ENCODE measurements at places on chromosomes 11 and 22. TPM values are rescaled to one million over a fixed set of nuclear protein-coding genes. Genes with fewer than 3 reads are reported as not detected.

DNA sequence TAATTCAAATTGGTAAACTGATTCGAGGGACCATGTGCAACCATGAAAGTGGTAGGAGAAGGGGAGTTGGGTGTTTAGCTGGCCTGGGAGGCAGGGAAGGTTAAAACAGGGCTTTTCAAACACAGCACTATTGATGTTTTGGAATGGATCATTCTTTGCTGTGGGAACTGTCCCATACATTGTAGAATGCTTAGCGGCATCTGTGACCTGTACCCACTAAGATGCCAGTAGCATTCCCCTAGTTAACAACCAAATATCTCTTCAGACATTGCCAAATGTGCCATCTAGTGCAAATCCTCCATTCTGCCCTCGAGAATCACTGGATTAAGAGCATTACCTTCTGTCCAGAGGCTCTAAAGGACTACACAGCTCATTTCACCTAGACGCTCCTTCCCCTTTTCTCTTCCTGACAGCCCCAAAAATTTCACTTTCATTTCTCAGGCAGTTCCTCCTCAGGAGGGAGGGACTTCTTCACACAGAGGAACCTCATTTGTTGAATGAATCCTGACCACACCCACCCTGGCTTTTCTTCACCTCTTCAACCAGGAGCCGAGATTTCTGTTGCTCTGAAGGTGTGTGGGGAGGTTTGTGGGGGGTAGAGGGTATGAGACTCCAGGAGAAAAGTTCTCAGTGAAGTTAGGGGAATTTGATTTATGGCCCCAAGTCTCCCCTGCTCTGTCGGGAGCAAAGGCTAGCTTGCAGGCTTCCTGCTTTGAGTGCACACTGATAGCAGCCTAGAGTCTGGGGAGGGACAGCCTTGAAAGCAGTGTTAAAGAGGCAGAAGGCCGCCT lies at the start of gene TRIM34:
Gene TRIM34, plus strand, starts transcription at position 513 of the 791 bp plus-strand sequence. CDS start 7,331 bp downstream, outside the sequence.
- peak; percentile 51 for DNase-seq

GRCh38 chr22:17648569-17648968 lies 10.0 kb downstream of the BCL2L13 start:
- DNase-seq: no peak

DNA sequence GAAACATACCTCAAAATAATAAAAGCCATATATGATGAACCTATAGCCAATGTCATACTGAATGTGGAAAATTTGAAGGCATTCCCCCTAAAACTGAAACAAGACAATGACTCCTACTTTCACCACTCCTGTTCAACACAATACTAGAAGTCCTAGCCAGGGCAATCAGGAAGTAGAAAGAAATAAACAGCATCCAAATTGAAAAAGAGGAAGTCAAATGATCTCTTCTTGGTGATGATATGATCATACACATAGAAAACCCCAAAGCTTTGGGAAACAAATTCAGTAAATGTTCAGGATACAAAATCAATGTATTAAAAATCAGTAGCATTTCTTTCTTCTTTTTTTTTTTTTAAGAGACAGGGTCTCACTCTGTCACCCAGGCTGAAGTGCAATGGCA lies 109.9 kb downstream of the DLG2 start:
- no peak for DNase-seq

GRCh38 chr11:93732237-93732892 lies 8.9 kb downstream of the TAF1D start:
- DNase-seq: no peak

DNA sequence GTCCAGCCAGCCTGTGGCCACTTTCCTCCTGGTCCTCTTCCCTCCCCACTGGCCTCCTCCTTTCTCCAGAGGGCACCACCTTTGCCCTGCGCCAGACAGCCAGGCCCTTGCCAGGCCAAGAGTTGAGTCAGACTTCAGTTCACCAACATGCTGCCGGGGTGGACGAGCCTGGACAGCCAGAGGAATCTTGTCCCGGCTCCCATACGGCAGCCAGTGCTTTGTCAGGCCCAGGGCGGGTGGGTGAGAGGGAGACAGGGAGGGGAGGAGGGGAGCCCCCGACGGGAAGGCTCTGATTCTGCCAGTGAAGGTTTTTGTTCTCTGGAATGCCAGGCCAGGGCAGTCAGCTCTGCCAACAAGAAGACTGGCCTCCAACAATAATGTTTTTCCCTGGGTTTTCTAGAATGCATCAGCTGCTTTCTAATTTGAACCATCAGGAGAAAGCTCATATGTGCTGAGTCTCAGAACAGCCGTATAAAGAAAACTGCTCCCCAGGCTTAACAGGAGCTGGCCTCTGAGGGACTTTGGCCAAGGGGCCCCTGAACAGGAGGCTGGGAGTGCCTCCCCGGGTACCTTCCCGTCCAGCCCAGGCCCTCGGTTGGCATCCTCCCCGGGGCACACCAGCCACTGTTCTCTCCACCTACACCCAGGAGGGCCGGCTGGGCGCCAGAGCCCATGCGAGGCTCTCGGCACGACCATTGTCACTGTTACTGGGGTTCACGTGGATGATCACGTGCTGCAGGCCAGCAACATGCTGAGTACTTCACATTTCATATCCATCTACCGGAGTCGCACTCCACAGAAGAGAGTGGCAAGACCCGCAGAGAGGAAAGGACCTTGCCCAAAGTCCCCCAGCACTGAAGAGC lies 28.6 kb downstream of the LIF start:
- DNase-seq: peak; percentile 98

DNA sequence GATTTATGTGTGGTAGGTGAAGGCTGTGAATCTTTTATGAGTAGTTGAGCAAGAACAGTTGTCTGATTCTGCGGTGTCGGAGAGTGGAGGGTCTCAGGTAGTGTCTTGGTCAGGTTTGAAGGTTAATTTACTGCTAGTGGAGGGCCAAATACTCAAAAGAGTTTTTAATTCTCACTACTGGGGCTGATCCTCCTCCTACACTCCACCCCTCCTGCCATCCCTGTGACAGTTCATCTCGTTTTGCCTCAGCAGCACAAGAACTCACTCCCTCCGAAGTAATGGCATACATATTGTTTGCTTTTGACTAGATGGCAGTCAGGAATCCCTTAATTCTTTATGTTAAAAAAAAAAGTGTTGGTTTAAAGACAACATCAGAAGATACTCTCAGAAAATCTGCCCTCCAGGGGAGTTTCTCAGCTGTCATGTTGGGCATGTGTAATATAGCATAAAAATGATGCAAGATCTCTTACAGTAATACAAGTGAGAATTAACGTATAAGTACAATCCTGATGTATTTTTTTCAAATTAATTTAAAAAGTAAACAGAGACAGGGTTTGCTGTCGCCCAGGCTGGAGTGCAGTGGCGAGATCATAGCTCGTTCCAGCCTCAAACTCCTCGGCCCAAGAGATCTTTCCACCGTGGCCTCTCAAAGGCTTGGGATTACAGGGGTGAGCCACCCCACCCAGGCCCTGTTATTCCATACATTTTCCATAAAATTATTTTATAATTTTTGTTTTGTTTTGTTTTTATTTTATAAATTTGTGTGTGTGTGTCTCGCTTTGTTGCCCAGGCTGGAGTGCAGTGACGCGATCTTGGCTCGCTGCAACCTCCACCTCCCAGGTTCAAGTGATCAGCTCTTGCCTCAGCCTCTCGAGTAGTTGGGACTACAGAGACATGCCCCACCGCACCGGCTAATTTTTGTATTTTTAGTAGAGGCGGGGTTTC lies 1.3 kb downstream of the FAR1 start:
- DNase-seq: no peak

- DNase-seq: no peak
These were observed 32.6 kb upstream of the TMEM123 start for GRCh38 chr11:102485095-102485722.

DNA sequence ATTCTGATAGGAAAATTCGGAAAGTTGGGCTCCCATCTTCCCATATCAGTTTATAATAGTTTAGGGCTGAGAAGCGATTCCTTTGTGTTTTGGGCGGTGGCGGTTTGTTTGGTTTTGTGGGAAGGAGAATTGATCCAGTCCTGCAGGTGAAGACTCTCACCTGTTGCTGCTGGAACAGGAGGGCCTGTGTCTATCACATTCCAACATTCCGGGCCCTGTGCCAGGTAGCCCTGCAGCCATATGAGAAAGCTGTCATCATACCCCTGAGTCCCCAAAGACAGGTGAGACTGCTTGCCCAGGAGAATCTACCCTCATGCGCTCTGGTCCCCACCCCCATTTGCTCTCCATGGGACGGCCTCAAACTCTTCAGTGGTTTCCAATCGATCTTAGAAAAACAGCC lies 62.1 kb downstream of the TRAF6 start:
- no peak for DNase-seq

GRCh38 chr11:97269527-97269926 lies 879.7 kb downstream of the JRKL start:
- no peak for DNase-seq

- no peak for DNase-seq
These were observed 584.3 kb downstream of the BRD1 start for GRCh38 chr22:49243335-49243734.

GRCh38 chr11:103327721-103328120 lies 218.5 kb downstream of the DYNC2H1 start:
- no peak for DNase-seq

The FBXO7 gene
- total RNA-seq: 66.8 TPM

The MUS81 gene
- 25.3 TPM for total RNA-seq

The SOX10 gene
- not detected for total RNA-seq

The SLC16A8 gene
- not detected for total RNA-seq

The RASSF10 gene
- total RNA-seq: not detected

The PKDREJ gene
- not detected for total RNA-seq
